ENCODE measurements at places on chromosomes 7 and 10.

GRCh38 chr7:133688483-133689239 is 435.8 kb downstream of the EXOC4 start:
- no peak for ATAC-seq

- ATAC-seq = no peak
These were observed 150.2 kb downstream of the GRK5 start for GRCh38 chr10:119357412-119358151.

GRCh38 chr7:44431091-44431608 is 59.3 kb downstream of the NUDCD3 start:
- ATAC-seq = no peak

DNA sequence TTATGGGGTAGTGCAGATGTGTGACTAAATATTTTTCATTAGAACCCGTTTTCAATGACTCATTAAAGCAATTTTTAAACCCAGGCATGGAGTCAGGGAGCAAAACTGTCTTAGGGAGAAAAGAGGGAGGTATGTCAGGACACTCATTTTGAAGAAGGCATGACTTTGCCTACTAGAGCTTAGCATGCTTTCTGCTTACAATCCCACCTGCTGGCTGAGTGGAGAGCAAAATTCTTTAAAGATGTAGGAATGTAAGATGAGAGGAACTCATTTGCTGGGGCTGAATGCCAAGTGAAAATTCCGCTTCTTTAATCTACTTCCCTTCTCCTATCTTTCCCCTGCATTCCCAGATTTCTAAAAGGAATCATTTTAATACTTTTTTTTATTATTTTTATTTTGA is 232.6 kb downstream of the GALNT17 start:
- ATAC-seq = no peak

- ATAC-seq = peak; percentile 80
These were observed 27.5 kb downstream of the PVRIG start for GRCh38 chr7:100247152-100247757.

DNA sequence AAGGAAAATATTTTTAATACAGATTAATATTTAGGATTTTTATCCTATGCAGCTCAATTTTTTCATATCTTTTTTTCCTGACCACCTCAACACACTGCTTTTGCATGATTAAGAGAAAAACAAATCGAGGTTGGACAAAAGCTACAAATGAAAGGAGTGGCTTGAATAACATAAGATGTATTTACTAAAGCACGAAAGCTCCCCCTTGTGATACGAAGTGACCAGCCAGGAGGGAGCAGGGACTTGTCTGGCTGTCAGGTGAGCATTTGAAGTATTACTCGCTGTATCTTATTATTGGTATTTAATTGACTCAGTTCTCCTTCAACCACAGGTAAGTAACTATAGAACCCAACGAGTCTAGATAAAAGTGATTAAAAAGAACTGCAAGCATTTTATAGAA is 265.2 kb upstream of the PHF14 start:
- peak; percentile 50 for ATAC-seq

DNA sequence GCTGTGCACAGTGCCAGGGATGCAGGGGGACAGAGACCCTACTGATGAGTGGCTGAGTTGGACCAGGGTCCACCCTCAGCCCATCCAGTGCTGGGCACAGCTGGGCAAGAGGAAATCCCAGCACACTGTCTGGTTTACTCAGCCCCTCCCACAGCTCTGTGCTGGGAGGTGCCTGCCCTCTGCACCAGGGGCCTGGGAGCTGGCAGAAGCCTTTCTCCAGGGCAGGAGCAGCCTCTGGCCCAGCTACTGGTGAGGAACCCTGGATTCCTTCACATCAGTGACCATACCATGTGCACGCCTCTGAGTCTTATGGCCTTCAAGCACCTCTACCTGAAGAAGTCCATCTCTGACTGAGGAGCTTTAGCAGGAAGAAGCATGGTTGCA is 25.9 kb upstream of the C10orf71 start:
- no peak for ATAC-seq

DNA sequence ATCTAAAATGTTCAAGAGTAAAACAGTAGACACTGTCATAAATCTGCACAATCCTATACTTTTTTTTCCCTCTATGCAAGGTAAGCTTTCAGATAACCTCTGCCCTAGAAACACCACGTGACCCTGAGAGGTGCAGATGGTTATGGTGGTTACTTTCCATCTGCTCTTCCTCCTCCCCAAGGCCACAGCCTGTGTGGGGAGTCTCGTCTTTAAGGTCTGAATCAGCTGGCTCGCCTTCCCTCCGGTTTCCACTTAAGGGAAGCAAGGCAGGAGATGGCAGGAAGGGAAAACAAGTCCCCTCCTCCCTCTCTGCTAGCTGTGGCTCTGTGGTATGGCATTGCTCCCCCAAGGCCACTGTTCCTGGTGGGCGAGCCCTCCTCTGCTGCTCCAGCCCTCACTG is 181.8 kb downstream of the GLI3 start:
- no peak for ATAC-seq

Measured in motor neuron (in vitro differentiated cells).